ENCODE measurements at places on chromosomes 4 and X.

DNA sequence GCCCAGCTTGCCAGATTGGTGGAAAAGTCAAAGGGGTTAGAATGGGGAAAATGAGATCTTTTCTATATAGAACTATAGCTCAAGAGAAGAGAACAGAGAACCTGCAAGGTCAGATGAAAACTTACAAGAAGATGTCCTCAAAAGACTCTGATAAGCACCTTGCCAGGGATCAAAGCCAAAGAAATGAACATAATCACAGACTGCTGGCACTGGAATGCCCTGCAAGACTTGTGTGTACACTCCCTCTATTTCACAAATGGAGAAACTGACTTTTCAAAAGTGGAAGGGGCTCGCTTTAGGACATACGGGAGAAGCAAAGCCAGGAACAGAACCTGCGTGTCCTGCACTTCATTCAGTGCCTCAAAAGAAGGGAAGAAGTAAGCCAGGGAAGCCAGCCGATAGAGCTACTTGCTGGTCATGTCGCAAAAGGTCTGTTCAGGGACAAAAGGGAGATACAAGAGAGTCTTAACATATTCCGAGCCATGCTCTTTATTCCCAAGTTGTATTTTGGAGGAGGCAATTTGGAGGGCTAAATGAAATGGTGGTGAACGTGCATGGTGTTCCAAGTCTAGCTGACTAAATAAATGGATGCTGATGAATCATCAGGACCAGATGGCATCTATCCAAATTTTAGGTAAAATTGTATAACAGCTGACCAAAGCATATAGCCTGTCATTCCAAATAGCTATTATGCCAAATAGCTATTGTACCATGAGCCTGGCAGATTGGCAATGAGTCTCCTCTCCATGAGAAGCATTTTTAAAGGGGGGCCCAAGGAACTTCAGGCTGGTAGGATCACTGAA is 175.6 kb upstream of the GPC4 start:
- DNase-seq = no peak

DNA sequence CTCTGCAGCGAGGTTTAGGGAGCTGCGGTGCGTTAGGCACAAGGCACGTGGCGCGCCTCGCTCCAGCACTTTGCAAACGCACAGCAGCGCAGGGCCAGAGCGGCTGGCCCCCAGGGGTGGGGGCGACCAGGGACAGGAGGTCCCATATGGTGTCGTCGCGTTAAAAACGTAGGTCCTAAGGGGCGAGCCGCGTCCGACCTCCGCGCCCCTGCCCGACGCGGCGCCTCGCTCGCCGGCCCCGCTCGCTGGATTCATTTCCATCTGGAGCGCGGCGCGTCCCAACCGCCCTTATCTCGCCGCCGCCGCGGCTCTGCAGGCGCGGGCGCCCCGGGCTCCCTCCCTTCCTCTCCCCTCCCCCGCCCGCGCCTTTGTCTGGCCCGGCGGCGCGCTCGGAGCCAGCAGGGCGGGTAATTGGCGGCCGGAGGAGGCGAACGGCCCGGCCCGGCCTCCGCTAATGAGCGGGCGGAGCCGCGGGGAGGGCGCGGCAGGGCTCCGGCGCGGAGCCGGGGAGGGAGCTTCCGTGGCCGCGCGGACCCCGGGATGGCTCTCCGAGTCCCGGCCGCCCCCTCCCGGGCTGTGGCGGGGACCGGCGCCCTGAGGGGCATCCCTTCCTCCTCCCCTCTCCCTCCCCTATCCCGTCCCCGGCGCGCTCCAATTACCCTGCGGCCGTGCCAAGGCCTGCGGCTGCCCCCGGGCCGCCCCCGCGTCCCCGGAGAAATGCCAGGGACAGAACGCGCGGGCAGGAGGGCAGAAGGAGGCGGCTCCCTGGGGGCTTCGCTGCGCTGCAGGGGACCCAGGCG is 409.0 kb downstream of the BCOR start:
- no peak for DNase-seq

- no peak for DNase-seq
These were observed 221.5 kb upstream of the SFRP2 start for GRCh38 chr4:154010371-154010770.

DNA sequence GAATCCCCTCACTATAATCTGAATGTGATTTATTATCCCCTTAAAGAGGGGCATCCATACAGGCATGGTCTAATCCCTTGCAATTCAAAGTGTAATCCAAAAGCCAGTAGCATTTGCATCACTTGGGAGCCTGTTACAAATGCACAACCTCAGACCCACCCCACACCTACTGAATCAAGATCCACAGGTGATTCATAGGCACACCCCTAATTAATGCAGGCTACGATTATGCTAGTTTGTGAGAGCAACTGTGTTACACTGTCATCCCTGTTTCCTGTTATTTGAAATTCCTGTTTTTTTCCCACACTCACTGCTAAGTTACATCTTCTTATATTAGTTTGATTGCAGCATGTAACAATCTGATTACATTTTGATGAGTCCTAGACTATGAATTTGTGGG is 120.0 kb downstream of the RAB28 start:
- DNase-seq = no peak

- no peak for DNase-seq
These were observed 119.2 kb downstream of the IRF2 start for GRCh38 chr4:184355111-184355604.

DNA sequence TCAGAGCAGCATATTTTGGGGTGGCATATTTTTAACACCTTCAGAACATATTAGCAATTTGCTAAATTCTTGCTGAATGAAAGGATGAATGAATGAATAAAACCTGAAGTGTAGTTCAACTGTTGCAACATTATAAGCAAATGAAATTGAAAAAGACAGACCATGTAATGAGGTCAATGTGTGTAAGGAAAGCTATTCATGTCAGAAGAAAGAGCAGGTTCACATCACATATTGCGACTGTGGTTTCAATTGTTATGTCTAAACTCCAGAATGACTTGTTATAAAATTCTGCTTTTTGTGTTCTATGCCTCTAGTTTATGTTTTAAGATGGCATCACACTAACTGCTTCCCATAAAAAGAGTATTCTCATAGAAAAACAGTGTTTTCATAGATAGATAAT is 32.9 kb upstream of the DSPP start:
- no peak for DNase-seq

DNA sequence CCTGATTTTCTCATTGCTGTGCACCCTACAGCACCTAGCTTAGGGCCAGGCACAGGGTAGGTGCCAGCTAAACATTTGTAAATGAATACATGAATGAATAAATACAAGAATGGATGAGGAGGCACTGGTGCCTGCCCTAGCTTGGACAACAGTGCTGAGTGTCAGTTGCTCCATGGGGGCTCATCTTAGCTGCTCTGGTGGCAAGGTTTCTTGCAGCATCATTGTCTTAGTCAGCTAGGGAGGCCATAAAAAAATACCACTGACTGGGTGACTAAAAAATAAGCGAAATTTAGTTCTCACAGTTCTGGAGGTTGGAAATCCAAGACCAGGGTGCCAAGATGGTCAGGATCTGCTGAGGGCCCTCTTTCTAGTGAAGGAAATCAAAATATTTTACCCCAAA is 31.2 kb downstream of the TMEM31 start:
- no peak for DNase-seq

GRCh38 chrX:49988143-49988542 is 65.7 kb downstream of the CLCN5 start:
- DNase-seq = no peak

Data from stimulated activated CD8-positive, alpha-beta memory T cell treated with anti-CD3 and anti-CD28 coated beads, Interleukin-4, amount 100 ng/mL, for 1 hour (primary cell).